AG10803 (cell line): ENCODE measurements at places on chromosomes 6 and 20.

GRCh38 chr20:54456961-54457360 is 18.4 kb upstream of the DOK5 start:
- DNase-seq, result no peak

DNA sequence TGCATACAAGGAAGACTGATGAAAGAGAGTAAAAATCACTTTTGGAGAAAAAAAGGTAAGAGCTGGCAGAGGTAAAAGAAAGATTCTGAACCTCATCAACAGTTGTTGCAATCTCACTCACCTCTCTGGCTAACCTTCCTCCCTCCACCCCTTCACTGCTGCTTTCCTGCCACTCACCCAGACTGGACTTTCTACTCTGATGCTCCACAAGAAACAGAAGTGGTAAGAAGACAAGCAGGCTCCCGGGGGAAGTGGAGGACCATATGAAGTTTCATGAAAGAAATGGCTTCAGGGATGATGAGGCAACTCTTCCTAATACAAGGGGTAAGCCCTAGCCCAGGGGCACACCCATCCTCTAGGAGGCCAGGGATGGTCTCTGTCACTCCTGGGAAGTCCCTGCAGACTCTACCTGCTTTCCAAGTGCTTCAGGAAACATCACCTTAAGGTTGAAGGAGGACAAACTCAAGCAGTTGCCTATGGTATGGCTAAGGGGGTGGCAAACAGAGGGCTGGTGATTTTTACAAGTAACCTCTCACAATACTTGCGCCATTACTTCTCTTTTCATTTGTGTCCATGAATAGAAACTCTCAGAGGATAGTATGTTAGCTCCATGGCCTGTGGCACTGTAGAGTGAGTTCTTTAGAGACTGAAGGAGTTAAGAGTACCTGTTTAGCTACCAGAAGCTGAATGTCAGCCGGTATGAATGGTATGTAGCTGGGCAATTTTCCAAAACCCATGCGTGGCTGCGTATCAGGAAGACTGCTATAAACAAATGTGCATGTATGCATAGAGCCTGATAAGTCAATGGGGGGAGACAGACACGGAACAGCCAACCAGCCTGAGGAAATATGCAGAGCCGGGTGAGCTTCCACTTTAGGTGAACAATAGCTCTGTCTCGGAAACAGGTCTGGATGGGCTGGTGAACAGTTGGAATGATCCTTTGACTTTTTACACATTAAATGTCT is 112.0 kb downstream of the BACH2 start:
- DNase-seq, result no peak

GRCh38 chr6:161458201-161458951 is 184.5 kb upstream of the AGPAT4 start:
- DNase-seq, result peak; percentile 77

GRCh38 chr20:38673725-38674091 is 50.6 kb upstream of the SLC32A1 start:
- DNase-seq, result no peak

GRCh38 chr6:143426026-143426425 is 24.5 kb downstream of the ADAT2 start:
- peak; percentile 35 for DNase-seq

DNA sequence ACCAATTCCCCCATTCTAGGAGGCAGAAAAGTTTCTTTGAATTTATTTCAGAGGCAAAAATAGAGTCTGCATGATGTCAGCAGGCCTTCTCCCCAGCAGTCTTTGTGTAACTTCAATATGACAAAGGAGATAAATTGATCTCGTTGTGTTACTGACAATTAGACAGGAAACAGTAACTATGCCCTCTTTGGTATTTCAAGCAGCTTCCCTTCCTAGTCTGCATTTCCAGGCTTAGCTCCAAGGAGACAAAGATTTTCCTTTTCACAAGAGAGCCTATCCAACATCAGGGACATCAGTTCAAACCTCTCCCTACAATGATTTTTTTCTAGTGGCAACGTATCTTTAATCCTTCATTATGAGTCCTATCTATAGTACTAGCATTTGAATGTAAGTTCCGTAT is 245.9 kb upstream of the HSF2 start:
- no peak for DNase-seq

GRCh38 chr6:7424967-7425807 is 35.6 kb downstream of the RIOK1 start:
- DNase-seq, result peak; percentile 66

DNA sequence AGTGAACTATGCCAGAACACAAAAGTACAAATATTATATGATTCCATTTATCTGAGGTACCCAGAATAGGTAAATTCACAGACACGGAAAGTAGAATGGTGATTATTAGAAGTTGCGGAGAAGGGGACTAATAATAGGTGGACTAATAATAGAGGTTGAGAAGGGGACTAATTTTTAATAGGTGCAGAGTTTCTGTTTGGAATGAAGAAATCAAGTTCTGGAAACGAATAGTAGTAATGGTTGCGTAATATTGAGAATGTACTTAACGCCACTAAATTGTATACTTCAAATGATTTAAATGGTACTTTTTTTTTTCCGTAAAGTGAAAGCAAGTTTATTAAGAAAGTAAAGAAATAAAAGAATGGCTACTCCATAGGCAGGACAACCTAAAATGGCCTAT is 33.2 kb downstream of the B4GALT5 start:
- no peak for DNase-seq

DNA sequence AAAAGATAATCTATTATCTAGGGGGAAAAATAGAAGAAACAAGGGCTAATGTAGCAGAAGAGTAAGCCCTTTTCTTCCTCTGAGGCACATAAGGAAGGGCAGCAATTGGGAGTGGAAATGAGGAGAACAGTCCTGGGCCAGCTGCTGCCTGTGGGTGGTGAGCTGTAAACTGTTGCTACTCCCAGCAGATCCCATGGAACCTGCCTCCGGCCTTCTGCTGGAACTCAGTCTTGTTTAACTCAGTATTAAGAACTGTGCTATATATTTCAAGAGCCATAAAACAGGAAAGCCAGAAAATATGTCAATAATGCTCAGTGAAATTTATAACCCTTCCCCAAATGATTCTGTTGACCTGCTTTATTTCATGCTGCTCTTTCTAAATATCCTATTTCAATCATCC is 464.2 kb downstream of the COL12A1 start:
- DNase-seq, result peak; percentile 22

GRCh38 chr6:41690541-41691330 is 44.7 kb downstream of the TFEB start:
- no peak for DNase-seq

DNA sequence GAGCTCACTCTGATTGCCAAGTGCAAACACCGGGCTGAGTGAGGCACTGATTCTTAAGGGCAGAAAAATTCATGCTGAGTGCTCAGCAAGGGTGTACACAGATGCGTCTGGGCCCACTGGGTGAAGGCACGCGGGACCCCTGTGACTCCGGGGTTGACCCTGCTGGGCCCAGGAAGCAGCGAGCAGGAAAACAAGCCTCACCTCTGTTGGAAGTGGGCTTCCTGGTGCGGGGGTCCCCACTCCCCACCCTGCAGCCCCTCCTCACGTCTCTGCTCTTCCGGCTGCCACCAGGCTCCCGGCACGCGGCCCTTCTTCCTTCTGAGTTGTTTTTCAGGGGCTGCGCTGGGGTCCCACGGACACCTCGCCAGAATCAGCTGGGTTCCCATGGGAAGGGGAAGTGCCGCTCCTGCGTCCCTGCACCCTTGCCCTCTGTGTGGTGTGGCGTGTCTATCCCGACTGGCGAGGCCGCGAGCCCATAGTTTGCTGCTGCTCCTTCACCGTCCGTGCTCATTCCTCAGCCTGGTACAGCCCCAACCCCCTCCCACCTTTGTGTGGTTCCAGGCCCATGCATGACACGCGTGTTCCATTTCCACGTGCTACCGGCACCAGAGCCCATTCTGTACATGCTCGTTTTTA is 80.6 kb upstream of the BHLHE23 start:
- no peak for DNase-seq

- DNase-seq, result peak; percentile 97
These were observed 34.6 kb upstream of the CITED2 start for GRCh38 chr6:139409026-139409425.

DNA sequence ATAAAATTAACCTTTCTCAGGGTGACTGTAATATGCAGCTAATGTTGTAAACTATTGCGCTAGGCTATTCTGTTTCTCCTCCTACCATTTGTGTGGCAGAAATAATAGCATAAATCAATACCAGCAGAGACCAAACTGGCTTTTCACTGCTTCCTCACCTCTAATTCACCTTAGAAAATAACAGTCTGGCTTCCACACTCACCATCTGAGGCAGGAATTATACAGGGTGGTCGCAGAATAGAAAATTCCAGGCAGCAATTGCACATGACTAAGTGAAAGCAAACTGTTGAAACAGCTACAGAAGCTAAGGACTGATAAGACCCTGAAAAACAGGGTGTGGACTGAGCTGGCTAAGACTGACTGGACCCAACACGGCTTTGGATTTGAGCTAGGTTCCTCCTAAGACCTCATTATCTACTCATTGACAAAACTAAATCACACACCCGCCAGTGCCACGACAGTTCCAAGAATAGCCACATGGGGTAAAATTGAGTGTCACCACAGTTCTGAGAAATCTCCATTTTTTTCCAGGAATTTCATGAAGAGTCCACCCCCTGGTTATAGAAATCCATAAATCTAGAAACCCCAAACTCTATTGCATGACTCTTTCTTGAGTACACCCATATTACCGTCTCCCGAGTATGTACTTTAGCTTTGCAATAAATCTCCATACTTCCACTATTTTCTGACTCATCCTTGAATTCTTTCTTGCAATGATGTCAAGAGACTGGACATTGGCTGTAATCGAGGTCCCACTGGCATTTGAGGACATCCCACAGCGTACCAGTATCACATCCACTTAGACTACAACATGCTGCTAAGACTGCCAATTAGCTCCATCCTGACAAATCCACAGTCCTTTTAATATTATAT is 60.9 kb upstream of the KCNQ5 start:
- peak; percentile 74 for DNase-seq

DNA sequence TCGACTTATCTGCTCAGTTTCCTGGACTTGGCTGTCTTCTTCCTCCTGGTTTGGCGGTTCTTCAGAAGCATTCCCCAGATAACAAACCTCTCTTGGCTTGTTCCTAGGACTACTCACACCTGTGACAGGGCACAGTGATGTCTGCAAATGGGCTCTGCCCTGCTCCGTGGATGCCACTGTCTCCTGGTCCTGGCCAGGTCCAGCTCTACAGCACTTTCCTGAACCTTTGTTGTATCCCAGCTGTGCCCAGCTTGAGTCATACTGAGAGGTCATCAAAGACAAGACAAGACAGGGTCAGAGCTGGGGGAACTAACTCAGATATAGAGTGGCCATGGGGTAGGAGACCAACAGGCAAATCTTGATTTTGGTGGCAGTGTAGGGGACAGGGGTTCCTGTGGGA is 102.7 kb upstream of the SLC22A23 start:
- DNase-seq, result no peak
